NCI-H446 treated with DMSO at 0.1 percent for 48 hours (cell line): ENCODE measurements at places on chromosomes 6 and 20.

DNA sequence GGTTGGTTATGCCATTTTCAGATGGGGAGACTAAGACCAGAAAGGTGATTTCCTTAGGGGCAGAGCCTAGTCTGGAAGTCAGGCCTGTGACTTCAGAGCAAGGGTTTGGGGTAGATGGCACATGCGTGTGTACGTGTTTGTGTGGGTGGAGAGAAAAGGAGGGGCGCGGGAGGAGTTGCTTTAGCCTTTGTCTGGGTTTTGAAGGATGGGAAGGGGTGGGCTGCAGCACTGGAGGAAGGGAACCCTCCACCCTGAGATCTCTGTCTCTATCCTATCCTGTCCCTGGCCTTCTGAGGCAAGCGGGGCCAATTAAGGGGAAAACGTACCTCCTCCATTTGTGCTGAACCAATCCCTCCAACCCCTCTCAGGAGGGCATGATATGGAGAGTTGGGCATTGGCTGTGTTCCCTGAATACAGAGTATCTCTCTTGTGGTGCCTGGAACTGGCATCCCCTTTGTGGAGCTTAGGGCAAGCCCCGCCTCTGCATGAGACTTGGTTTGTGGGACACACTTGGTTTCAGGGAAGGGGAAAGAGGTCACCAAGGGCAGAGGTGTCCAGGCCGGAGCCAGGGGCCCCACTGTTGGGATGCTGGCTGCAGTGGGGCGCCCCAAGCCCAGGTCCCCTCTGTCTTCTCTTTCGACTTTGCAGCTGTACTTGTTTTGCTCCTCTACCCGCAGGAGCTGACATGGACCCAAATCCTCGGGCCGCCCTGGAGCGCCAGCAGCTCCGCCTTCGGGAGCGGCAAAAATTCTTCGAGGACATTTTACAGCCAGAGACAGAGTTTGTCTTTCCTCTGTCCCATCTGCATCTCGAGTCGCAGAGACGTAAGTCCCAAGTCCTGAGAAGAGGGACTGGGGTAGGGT, at the start of gene DBNDD2:
DBNDD2 (plus strand) TSS at position 507 of the 863 bp plus-strand sequence; CDS start at position 686, 179 bp downstream.
- DNase-seq, result no peak

DNA sequence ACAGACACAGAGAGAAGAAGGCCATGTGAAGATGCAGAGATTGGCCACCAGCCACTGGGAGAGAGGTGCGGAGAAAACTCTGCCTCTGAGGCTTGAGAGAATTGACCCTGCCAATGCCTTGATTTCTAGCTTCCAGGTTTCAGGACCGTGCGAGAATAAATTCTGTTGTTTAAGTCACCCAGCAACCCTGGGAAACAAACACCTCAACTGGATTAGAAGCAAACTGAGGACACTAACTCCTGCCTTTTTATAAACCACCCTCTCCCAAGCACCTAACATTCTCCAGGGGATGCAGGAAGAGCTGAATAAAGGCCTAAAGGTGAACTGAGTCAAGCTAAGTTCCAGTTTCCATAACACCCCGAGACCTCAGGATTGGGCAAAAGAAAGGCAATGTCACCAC, 136.1 kb downstream of the ANKRD60 start:
- DNase-seq, result no peak

GRCh38 chr6:15326067-15326614, 80.3 kb downstream of the JARID2 start:
- no peak for DNase-seq

DNA sequence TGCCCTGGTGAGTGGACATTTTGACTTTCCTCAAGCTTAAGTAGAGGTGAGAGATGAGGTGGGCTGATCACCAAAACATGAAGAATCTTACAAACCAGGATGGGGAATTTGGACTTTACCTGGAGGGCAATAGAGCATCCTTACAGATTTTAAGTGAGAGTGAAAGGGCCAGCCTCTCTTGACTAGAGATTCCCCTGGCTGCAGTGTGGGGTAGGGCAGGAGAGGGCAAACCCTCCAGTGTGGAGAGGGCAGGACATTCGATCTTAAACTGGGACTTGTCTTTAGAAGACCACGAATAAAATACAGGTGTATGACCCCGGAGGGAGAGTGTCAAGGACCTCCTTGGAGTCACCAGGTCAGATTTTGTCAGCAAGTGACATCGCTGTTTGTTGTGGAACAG, 105.1 kb downstream of the SNAP25 start:
- DNase-seq, result no peak

- DNase-seq, result no peak
Observed at GRCh38 chr6:25008707-25009392, 73.1 kb upstream of the RIPOR2 start.

DNA sequence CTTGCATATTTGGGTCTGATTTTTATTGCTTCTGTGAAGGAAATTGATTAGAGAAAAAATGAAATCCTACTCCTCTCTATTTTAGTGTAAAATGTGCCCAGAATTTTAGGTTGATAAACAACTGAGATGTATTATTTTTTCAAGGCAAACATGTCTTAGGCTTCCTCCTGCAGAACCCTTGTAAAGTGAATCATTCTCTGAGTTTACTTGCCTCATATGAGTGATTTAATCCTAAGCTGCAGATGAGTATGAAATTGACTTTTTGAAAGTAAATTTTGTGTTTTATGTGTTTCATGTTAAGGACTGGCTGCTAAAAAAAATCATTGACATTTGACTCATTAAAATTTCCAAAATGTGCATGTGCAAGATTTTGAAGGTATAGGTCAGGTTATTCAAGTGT, 138.5 kb upstream of the PHACTR1 start:
- no peak for DNase-seq

DNA sequence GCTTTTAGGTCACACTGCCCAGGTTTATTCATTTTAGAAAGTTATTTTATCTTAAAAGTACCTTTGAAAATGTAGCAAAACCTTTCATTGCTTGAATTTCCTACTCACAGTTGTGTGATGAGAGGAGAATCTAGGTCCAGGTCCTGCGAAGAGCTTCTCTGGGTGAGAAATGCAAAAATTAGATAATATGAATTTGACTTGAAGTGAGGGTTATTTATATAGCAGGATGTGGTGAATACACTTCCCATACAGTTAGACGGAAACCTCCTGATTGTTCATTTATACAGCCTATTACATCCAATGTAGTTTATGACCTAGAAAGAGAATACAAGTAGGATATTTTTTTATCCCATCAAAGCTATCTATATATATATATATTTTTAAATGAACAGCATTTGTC, 30.5 kb downstream of the CDKAL1 start:
- DNase-seq, result peak; percentile 74

DNA sequence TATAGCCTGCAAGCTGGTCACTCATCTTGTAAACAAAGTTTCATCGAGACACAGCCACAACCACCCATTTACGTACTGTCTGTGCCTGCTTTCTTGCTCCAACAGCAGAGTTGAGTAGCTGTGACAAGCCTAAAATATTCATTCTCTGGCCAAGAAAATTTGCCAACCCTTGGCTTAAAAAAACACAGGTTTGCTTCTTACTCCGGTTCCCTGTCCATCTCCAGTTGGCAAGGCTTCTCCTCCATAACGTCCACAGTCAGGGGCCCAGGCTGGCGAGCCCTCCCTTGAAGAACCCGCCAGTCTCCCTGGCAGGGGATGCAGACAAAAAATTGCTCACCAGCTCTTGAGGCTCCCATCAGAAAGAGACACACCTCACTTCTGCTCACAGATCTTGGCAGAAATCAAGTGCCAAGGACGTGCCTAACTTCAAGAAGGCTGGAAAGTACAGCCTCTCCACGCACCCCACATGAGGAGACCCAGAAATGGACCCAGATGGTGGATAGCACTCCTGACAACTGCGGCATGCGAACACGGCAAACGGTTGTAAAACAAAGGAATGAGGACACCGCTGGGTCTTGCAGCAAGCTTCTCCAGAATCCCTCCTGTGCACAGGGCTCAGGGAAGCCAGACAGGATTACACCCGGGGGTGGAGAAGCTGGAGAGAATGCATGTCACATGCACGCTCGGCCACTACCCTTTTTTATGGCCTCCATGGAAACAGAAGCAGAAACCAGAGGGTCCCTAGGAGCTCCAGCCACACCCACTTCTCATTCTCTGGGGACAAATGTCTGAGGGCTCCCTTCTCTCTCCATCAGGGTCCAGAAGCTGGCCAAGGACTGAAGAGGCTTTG, 59.8 kb upstream of the SIRPA start:
- peak; percentile 97 for DNase-seq

- no peak for DNase-seq
Observed at GRCh38 chr6:165910184-165910966, 247.3 kb upstream of the PDE10A start.

GRCh38 chr20:20546402-20546801, 166.0 kb downstream of the RALGAPA2 start:
- DNase-seq, result peak; percentile 56
